Stimulated activated CD8-positive, alpha-beta memory T cell treated with anti-CD3 and anti-CD28 coated beads, Interleukin-7, amount 100 ng/mL, for 1 hour (primary cell): ENCODE measurements at places on chromosomes 2 and 18.

DNA sequence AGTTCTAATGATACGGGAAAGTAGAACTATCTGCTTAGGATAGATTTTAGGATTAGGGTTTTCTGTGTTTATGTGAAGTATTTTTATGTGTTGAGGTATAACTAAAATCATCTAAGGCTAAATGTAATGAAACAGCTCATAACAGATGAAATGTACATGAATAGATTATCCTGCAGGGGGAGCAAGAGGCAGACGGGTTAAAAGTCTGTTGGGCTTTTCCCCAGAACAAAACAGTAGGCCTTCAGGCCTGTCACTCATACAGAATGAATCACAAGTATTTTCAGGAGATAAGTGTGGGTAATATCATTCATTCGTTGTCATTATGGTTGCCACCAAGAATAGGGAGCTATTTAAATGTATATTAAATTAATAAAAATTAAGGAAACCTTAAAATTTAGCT is 107.9 kb upstream of the IL1R2 start:
- DNase-seq: no peak

DNA sequence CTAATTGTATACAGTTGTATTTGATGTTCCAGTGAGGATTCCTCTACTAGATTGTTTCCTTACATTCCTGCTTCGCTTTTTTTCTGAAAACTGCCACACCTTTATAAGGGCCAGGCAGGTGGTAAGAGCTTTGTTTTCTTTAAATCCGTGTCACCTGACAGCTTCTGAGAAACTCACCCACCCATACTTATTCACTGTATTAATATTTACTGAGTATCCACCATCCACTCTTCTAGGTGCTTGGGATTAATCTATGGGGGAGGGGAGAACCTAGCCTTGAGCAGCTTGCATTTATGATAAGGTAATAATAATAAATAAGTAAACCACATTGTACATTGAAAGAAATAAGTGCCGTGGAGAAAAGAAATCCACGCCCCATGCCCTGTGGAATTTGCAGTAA is 174.7 kb upstream of the AGAP1 start:
- no peak for DNase-seq

DNA sequence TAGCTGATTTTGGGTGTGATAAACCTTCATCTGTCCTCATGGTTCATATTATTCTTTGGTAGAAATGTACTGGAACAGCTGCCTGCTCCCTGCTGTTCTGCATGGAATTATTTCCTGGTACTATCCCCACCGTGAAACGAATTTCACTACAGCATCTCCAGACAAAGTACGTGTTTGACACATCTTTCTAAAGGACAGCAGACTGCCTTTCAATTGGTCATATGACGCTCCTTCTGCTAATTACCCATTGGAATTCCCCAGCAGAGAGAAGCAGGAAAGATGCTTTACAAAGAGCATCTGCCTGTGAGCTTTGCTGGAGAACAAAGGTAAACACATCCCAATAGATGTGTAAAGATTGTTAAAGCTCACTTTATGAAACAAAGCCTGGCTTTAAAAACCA is 4.4 kb upstream of the RFX8 start:
- no peak for DNase-seq

GRCh38 chr2:144796164-144796563 is 276.2 kb upstream of the ZEB2 start:
- no peak for DNase-seq

DNA sequence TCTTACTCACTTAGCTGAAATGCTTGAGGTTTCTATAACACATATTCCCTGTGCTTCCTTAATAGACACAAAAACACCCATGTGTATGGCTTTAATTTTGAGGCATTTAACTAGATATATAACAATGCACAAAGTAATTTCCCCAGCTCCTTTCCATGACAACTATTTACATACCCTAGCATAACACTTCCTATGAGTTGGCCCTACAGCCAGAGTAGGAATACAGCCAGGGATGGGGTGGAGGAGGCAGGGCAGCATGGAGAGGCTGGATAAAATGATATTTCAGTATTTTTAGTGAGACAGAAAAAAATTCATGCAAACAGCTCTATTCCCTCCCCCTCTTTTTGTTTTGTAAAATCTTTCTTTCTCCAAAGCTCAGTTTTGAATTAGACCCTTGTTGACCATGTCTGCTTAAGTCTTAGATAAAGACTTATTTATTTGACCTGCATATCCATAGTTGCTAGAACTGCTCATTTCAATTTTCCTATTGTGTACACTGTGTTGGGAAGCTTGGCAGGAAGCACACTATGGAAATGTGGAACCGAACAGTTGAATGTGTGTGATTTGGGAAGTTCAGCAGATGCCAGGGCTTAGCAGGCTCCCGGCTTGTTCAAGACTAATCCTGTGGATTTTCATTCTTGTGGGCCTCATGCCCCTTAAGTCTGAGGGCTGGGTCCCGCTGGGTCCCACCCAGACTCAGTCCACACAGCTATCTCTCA is 11.2 kb upstream of the B3GNT2 start:
- no peak for DNase-seq

DNA sequence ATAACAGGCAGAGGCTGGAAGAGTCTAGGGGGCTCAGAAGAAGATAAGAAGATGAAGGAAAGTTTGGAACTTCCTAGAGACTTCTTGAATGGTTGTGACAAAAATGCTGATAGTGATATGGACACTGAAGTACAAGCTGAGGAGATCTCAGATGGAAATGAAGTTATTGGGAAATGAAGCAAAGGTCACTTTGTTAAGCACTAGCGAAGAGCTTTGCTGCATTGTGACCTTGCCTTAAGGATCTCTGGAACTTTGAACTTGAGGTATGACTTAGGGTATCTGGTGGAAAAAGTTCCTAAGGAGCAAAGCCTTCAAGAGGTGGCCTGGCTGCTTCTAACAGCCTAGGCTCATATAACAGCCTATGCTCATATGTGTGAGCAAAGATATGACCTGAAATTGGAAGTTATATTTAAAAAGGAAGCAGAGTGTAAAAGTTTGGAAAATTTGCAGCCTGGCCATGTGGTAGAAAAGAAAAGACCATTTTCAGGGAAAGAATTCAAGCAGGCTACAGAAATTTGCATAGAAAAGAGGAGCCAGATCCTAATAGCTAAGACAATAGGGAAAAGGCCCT is 91.3 kb downstream of the L3MBTL4 start:
- no peak for DNase-seq

GRCh38 chr2:159101755-159102489 is 133.5 kb downstream of the TANC1 start:
- DNase-seq: no peak

- DNase-seq: no peak
These were observed 10.6 kb downstream of the C18orf63 start for GRCh38 chr18:74326231-74326630.

DNA sequence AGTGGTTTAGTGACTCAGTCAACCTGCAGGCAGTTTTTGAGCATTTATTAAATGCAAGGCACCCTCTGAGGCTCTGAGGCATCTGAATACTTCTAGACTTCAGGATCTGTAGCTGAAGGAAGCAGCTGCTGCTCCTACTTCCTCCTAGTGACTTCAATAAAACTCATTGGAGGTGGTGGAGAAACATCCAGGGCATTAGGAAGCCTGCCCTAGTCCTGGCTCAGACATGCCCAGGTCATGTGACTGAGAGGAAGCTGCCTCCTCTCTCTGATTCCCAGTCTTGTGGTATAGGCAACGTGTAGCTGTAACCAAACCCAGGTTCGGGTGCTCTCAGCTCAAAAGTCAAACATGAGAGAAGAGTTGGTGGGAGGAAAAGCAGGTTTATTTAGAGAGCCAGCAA is 287.2 kb upstream of the GYPC start:
- no peak for DNase-seq

GRCh38 chr2:102399499-102400141 is 23.3 kb upstream of the IL18RAP start:
- DNase-seq: no peak

DNA sequence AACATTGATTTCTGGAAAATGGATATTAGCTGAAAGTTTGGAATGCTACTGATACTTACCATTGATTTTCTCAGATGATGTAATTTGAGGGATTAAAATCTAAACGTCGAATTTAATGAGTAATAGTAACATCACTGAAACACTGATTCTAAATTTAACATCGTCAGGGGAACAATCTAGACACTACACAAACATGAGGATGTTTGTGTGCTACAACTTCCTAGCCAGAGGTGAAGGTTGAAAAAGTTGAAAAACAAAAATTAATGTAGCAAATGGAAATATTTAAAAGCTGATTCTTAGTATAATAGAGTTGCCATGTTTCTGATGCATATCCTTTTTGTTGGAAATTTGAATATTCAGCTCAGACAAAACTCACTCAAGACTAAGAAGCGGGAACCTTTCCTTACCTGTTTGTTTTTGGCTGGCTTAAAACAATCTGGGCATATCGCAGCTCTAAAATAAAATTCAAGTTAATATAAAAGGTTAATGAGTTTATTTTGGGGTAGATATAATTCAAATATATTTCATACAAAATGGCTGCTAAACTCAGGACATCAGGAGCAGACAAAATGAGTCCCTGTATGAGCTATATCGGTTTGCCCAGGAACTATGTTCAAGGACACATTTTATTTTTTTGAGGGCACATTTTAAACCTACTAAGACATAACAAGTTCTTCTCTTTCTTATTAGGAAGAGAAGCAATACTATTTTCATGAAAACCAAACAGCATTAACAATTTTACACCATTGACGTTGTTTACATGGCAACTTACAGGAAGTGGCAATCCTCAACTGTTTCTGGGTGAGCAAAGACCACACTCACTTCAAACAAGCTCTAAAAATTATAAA is 52.6 kb upstream of the PEX13 start:
- no peak for DNase-seq

GRCh38 chr2:16666449-16666801 is 791 bp upstream of the CYRIA start:
- no peak for DNase-seq

GRCh38 chr2:85864654-85865053 is 24.1 kb downstream of the ST3GAL5 start:
- no peak for DNase-seq

DNA sequence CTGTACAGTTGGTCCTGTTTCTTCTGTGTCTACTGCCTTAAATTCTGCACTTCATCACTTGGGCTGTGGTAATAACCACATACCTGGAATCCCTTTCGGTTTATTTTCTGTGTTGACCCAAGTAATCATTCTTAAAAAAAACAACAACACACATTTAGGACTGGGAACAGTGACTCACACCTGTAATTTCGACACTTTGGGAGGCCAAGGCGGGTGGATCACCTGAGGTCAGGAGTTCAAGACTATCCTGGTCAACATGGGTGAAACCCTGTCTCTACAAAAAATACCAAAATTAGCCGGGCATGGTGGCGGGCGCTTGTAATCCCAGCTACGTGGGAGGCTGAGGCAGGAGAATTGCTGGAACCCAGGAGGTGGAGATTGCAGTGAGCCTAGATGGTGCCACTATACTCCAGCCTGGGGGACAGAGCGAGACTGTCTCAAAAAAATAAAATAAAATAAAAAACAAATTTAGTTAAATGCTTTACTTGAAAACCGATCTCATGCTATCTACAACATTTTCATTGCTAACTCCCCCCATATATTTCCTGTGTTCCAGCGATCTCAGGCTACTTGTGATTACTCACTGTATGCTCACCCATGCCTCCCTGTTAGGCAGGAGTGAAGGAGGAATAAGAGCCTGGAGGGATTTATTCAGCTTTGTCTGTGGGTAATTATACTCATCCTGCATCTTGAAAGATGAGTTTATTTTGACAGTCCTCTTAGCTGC is 18.2 kb downstream of the ACSL3 start:
- no peak for DNase-seq

- no peak for DNase-seq
These were observed 290.2 kb downstream of the LPIN1 start for GRCh38 chr2:12036640-12036983.

DNA sequence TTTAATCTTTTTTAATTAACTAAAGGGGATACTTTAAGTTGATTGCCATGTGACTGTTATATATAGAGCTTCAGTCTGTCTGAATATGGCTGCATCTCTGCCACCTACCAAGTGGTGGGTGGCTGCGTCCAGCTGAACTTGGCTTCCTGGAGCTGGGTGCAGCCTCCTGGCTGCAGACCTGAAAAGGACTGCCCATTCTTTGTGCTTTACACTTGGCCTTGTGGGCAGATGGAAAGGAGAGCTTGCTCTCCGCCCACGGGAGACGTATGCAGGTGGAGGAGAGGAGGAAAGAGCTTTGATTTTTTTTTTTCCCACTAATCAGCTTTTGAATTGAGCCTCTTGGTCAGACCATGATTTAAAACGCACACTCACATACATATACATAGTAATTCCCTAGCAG is 34.7 kb downstream of the NCK2 start:
- no peak for DNase-seq

- DNase-seq: no peak
These were observed 11.0 kb upstream of the TXNDC2 start for GRCh38 chr18:9874728-9875127.

DNA sequence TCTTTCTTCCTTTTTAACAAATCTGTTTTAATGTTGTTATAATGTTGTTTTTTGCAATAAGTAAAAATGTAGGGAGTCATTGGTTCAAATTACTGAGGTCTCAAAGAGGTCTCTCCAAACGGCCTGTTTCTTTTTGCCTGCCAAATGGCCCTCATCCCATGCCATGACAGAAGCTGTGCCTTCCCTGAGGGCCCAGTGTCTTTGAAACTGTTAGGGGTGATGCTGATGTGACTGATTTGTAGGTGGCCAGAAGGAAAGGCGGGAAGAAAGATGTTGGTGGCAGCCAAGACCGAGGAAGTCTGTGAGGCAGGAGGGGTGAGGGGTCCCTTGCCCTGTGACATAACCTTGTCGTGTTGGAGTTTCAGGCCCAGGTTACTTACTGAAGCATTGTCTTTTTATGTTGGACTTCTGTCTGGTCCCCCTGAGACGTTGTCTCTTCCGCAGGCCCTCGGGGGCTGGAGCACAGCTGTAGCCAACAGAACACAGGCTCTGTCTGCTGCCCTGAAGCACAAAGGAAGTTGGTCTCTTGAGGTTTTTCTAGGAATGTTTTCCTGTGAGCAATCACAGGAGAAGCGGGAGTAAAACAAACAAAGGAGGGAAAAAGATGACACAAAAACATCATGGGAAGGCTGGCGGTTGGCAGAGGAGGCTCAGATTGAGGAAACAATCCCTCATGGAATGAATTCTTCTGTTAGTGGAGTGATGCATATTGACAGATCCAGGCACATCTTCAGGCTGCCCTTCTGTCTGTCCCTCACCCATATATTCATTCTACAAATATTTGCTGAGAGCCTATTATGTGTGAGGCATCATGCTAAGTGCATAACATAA is 4.9 kb upstream of the ST3GAL5 start:
- no peak for DNase-seq
